GM12878 (cell line): ENCODE measurements at places on chromosomes 2 and 18. TPM values are rescaled to one million over a fixed set of nuclear protein-coding genes. Genes with fewer than 3 reads are reported as not detected.

UGT1A3 gene
- total RNA-seq: not detected in 2 replicates

GYPC gene
- 80.1 and 85.2 TPM in 2 replicates for total RNA-seq

KLHL41 gene
- 0.10 and 0.77 TPM in 2 replicates for total RNA-seq

SRD5A2 gene
- not detected in 2 replicates for total RNA-seq

TCF23 gene
- total RNA-seq: not detected in 2 replicates
